ENCODE measurements at places on chromosomes 7 and 10.

- DNase-seq, result no peak
Observed at GRCh38 chr7:22420973-22421635, 64.2 kb upstream of the RAPGEF5 start.

GRCh38 chr7:2142386-2142785, 90.4 kb downstream of the MAD1L1 start:
- DNase-seq, result no peak

- no peak for DNase-seq
Observed at GRCh38 chr10:782751-783648, 93.5 kb upstream of the DIP2C start.

DNA sequence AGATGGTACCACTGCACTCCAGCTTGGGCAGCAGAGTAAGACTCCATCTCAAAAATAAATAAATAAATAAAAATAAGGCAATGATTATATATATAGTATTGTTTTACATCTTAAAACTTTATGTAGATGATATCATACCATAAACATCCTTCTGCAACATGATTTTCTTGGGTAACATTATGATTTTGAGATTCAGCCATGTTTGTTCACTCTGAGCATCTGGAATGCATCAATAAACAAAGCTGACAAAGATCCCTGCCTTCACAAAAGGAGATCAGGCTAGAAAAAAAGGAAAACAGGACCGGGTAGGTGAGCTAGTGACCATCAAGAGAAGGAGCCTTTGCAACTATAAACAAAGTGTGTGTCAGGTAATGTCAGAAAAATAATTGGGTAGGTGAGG, 31.9 kb upstream of the KAT6B start:
- no peak for DNase-seq

DNA sequence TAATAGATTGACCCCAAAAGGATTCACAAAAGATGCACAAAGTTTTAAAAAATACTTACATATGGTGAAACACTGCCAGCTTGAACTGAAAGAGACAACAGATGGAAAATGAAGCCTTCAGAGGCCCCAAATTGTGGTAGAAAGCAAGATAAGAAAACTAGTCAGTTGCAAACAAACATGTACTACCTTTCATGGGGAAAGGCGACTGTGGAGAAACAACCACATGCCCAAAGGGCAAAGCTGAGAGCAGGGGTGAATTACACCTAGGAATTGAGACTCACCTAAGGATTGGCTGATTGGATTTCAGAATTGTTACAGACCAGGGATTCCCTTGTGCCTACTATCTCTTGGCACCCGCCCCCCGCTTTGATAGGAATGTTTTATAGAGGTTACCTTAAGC, 13.1 kb downstream of the EPC1 start:
- DNase-seq, result no peak

- DNase-seq, result no peak
Observed at GRCh38 chr7:63521-64021, 128.8 kb upstream of the FAM20C start.

GRCh38 chr10:123993534-123994416, 99.6 kb downstream of the CHST15 start:
- DNase-seq, result no peak

DNA sequence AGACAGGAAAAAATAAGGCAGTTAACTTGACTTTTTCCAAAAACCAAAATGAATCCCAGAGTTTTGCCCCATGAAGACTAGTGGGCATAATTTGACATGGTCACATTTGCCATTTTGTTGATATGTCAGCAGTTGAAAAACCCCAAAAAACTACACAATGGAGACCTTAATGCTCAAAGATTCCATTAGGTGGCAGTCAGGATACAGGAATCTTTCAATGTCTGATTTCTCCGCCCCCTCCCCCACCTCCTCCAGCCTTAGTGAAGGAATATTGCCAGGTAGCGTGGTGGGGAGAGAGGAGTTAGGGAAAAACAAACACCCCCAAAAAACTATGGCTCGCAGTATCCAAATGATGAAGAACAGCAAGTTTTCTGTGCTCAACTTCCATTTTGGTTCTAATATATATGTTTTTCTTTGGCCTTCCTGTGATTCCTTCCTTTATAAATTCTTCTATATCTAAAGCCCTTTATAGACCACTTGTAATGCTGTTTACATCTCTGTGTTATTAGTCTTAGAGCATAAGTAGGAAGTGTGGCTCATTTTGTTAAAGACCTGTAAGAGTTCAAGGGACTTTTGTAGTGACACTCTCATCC, 6.7 kb upstream of the SMNDC1 start:
- DNase-seq, result peak; percentile 68

- no peak for DNase-seq
Observed at GRCh38 chr10:133117688-133118071, 30.0 kb downstream of the ADGRA1 start.

DNA sequence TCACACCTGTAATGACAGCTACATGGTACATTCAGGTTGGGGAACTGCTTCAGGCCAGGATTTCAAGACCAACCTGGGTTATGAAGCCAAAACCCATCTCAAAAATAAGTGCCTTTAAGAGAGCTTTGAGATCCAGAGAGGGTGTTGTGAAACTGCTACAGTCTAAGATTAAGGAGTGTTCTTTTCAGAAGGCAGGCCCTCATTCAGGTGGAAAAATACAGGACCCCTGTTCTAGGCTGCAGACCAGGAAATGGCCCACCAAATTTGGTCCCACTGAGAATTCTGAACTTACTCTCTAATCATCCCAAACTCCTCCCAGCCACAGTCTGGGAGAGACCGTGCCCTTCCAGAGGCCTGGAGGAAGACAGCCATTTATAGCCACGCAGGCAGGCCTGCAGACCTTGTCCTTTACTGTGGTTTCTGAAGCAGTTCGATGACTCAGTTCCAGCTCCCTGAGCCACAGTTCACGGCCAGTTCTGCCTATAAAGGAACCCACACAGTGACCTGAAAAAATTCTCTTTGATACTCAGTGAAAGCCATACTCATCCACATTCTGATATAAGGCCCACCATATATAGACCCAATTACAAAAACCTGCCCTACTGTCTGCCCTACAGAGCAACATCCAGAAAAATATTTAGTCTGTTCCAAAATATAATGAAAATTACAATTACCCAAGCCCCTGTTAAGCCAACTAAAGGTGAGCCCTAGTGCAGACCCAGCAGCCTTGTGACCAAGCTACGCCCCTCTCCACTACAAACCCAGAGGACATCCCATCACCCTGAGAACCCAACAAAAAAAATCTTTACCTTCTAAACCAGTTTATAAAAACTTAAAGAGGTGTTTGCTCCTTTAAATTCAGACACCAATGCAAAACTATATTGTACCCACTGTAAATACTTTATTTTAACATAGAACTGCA, 21.2 kb downstream of the ZNF680 start:
- peak; percentile 86 for DNase-seq
